ENCODE measurements at places on chromosomes 7 and 10.
A peak's percentile ranks its signal among the peaks of the same experiment; 100 is the strongest.

DNA sequence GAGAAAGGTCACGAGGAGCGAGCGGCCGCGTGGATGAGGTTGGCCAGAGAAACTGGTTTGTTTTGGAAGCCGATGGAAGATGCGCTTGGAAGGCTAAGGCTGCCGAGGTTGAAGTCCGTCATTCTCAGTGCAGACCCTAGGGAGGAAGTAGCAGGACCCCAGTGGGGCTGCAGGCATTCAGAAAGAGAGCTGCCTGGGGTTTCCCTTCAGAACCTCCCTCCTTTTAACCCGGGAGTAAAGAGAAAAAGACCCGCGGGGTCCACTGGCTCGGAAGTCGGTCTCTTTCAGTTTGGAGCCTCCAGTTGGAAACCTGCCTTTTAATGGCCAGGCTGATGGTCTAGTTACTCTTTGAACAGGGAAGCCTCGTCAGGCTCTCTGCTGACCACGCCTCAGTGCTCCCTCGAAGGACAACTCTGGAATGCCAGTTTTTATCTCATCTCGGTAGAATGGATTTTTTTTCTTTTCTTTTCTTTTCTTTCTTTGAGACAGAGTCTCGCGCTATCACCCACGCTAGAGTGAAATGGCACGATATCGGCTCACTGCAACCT, 188.6 kb downstream of the CUX1 start:
- DNase-seq, result no peak

GRCh38 chr7:538764-539685, 19.4 kb upstream of the PDGFA start:
- DNase-seq, result no peak

GRCh38 chr10:49243139-49243538, 54.9 kb upstream of the TMEM273 start:
- no peak for DNase-seq

- no peak for DNase-seq
These were observed 38.6 kb downstream of the VOPP1 start for GRCh38 chr7:55533729-55534080.

DNA sequence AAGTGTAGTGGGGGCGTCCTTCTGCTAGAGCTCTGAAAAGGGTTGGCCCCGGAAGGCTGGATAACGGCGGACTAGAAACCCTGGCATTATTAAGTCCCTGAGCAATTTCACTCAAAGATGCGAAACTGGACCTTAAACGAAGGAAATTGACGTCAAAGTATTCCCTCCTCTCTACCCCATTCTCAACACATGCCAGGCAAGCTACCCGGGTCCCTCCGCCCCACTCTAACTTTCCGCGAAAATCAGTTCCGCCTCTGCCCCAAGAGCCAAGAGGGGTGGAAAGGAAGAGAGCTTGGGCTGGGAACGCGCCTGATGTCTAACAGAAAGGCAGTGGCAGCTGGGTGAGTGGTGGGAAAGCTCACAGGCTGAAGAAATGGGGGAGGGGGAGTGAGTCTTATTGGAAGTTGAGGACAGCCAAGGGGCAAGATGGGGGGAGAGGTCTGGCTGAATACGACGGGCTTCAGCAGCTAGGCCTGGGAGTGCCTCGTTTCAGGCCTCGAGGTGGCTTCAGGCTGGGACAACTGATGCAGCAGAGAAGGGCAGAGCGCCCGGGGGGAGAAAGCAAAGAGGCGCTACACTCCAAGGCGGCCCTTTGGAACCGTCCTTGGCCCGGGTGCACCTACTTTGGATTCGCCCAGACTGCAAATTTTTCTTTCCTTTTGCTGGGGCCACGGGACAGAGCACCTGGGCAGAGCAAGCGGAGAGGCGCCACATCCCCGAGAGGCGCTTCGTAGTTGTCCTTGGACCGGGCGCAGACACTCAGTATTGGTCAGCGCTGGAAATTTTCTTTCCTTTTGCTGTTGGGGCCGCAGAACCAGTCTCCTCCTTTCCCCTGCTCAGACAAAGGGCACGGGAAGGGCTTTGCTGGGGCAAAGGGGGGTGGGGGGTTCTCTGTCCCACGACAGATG, 2.0 kb upstream of the FEZF1 start:
- no peak for DNase-seq

DNA sequence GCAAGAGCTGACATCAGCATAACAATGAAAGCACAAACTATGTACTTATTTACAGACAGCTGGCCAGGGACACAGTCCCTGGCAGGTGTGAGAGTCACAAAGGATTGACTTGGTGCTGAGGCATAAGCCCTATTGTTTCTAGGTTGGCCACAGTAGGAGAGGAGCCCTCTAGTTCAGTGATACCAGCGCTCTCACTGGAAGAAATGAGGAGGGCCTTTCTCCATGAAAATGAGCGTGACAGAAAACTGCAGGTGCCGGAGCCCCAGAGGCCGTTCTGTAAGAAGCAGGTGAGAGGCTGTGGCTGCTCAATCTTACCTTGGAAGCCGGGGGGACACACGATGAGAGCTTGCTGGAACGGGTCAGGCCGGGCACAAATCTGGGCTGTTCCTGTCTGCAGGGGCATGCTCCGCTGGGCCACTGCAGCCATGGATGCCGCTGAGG, 90.5 kb downstream of the CLEC2L start:
- no peak for DNase-seq

DNA sequence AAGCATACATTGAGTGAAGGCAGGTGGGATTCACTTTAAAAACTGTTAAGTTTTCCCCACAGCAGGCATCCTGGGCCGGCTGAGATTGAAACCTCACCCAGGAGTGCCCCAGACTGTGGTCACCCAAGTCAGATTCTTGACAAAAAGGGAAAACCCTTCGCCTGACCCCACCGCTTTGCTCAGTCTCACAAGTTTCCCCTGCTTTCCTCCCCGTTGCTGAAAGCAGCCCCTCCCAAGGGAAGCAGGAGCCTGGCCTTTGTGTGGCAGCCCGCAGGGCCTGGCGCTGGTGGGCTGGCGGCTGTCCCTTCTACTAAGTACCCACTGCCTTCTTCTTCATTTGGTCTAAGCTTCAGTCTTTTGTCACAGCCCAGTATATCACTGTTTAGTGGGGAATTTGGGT, 16.0 kb downstream of the RNF32 start:
- no peak for DNase-seq

GRCh38 chr7:74573512-74573911, 84.0 kb upstream of the GTF2I start:
- no peak for DNase-seq

DNA sequence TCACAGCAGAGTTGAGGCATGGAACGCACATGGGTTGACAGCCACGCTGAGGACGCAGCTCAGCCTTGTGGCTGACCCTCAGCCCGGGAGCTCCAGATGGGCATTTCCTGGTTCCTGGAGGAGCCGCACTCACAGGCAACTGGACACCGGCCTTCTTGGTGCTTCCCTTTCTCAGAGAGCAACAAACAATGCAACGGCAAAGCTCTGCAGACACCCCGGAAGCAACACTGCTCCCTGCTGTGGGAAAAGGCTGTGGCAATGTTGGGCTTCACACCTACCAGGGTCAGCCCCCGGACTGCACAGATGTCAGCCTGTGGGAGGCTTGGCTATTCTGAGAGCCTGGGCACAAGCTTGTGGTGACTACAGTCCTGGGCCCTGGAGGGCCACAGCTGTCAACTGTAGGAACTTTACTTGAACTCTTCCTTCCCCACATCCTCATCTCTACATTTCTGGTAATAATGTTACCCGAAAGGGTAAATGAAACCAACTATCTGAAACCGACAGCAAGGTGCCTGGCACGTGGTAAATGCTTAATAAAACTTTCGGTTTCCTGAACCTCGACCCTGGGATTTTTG, 597.5 kb upstream of the MKI67 start:
- no peak for DNase-seq

GRCh38 chr7:1563981-1564602, 5.7 kb downstream of the PSMG3 start:
- DNase-seq, result no peak

DNA sequence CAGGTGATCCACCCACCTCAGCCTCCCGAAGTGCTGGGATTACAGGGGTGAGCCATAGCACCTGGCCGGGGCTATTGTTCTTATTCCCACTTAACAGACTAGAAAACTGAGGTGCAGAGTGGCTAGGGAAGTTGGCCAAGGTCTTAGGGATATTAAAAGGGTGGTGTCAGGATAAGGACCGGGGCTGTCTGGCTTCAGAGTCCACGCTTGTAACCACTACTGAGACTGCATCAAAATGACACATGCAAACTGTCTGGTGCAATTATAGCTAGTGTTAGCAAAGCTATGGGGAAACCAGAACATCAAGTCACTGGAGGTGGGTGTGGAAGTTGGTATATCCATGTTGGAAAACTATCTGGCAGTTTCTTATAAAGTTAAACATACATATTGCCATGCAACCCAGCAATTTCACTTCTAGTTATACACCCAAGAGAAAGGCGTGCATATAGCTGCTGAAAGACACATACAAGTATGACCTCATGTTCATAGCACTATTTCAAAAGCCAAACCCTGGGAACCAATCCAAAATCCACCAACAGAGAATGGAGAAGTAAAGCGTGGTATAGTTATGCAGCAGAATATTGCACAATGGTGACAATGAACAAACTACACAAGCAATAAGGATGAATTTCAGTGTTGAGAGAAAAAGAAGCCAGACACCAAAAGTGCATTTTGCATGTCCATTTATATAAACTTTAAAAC, 33.9 kb upstream of the EEPD1 start:
- DNase-seq, result peak; percentile 96

DNA sequence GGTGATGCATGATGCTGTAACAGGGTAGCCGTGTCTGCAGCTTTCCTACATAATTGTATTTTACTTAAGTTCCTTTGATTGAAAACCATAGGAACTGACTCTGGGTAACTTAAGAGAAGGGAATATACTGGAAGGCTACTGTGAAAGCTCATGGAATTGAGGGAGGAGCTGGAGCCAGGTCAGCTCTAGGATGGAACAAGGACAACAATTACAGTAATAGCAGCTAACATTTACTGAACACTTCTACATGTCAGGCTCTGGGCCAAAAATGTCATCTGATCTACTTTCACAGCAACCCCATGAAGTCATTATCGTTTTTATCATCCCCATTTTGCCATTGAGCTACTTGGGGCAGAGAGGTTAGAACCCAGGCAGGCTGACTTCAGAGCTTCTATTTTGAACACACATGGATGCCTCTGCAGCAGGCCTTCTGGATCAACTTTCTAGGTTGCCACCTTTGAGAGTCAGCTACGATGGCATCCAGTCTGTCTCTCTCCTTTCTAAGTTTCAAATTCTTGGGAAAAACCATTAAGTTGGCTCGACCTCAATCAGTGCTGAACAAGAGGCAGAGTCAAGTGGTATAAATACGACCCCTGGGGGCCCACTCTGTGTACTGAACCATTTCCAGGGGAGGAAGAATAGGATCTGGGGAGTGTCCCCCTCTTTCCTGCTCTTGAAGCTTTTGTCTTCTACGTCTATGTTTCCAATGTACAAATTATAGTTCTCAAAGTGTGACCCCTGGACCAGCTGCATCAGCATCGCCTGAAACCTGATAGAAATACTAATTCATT, 272.3 kb upstream of the PLPP4 start:
- DNase-seq, result no peak

- no peak for DNase-seq
These were observed 406.6 kb downstream of the HTR7 start for GRCh38 chr10:90451283-90451682.

GRCh38 chr10:72588266-72588665, 37.6 kb downstream of the MICU1 start:
- no peak for DNase-seq

GRCh38 chr10:120493411-120494312, 36.6 kb downstream of the PLPP4 start:
- DNase-seq, result no peak

- no peak for DNase-seq
These were observed 3.5 kb downstream of the RASSF4 start for GRCh38 chr10:44962870-44963738.

- DNase-seq, result no peak
These were observed 452.4 kb upstream of the PHF14 start for GRCh38 chr7:10521306-10521705.

DNA sequence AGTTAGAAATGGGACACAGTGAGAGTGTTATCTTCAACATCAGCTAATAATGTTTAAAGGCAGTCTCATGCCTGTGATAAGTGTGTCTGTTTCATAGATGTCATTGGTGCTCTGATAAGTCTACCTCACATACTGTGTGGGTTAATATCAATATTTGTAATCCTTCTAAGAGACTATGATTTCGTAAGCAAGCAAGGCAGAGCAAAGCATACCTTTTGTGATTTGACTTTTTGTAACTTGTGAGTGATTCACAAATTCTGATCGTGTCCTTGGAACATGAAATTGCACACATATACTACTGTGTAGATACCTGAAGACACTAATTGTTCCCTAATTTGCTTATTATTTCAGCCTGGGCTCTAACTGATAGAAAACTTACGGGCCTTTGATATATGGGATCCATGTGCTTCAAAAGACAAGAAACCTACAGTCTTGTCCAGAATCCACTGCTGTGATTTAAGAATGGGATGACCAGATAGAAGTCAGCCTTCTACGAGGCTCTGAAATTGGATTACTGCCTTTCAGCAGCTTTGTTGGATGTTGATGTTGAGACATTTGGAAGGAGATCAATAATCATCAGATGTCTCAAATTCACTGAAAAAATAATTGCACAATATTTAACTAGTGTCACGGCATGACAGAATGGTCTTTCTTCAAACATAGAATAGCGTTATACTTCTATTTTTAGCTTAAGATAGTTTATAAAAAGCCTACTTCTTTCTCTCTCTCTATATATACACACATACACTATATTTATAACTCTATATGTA, 63.2 kb upstream of the KLF6 start:
- DNase-seq, result no peak
